ENCODE measurements at places on chromosomes 16 and 17.

DNA sequence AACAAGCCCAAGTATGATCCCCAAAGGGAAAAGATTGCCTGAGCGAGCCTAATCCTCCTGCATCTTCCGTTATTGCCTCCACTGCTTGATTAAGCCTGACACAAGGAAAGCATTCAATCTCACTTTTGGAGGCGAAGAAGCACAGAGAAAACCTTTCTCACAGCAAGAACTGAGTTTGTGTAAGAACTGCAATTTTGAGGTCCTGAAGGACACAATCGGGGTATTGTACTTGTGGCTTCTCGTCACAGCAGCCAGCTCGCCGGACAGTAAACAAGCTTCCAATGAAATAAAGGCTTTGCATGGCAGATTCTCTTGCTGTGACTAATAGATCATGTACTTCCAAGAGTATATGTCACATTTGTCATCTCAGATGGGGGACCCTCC is 18.7 kb upstream of the FOXF1 start:
- no peak for DNase-seq

- peak; percentile 41 for DNase-seq
Observed at GRCh38 chr17:8788998-8789397, 10.2 kb downstream of the MFSD6L start.

GRCh38 chr17:80319999-80320344 is 59.3 kb downstream of the RNF213 start:
- DNase-seq: no peak

- DNase-seq: no peak
Observed at GRCh38 chr17:74342224-74342623, 16.2 kb downstream of the KIF19 start.

GRCh38 chr16:22216191-22216831 is 10.2 kb downstream of the EEF2K start:
- DNase-seq: no peak

DNA sequence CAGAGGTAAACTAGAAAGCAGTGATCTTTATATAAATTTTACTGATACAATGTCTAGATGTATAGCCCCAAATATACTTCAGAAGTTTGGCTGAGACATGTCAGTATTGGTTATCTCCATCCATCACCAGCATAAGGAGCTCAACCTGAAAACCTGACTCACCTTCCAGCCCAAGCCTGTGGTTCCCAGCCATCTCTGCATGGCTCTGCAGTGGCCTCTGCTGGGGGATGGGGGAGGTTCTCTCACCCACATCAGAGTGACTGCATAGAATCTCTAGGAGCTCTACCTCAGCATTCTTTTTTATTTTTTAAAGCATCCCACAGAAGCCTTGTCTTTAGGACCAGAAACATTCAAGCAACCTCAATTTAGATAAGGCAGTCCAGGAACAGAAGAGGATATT is 27.3 kb downstream of the USP7 start:
- peak; percentile 59 for DNase-seq

DNA sequence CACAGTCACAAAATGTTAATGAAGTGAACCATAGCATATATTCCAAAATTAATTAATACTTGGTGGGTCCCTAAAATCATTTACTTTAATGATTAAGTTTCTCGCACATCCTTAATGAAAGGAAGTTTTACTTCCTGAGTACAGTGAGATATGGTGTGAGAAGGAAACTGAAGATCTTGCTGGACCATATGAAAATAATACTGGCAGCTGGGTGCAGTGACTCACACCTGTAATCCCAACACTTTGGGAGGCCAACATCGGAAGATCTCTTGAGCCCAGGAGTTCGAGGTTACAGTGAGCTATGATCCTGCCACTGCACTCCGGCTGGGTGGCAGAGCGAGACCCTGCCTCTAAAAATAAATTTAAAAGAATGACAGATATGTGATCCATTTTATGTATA is 62.5 kb downstream of the ABCA8 start:
- no peak for DNase-seq

Measured in stomach (tissue), 19 donors.